ENCODE measurements at places on chromosomes 16 and 17. TPM values are rescaled to one million over a fixed set of nuclear protein-coding genes. Genes with fewer than 3 reads are reported as not detected.

Gene SMG1
- total RNA-seq = 98.6 TPM

Gene TUBB3
- 5.6 TPM for total RNA-seq

Gene VTN
- total RNA-seq = 1.5 TPM

Gene NAGS
- 1.3 TPM for total RNA-seq

Gene SPNS2
- total RNA-seq = 31.3 TPM

Gene KRT24
- not detected for total RNA-seq

Data from aorta (tissue), 5 donors.